ENCODE measurements at places on chromosomes 1 and 21. TPM values are rescaled to one million over a fixed set of nuclear protein-coding genes. Genes with fewer than 3 reads are reported as not detected.

The NBPF26 gene
- 30.0 TPM for total RNA-seq

DNA sequence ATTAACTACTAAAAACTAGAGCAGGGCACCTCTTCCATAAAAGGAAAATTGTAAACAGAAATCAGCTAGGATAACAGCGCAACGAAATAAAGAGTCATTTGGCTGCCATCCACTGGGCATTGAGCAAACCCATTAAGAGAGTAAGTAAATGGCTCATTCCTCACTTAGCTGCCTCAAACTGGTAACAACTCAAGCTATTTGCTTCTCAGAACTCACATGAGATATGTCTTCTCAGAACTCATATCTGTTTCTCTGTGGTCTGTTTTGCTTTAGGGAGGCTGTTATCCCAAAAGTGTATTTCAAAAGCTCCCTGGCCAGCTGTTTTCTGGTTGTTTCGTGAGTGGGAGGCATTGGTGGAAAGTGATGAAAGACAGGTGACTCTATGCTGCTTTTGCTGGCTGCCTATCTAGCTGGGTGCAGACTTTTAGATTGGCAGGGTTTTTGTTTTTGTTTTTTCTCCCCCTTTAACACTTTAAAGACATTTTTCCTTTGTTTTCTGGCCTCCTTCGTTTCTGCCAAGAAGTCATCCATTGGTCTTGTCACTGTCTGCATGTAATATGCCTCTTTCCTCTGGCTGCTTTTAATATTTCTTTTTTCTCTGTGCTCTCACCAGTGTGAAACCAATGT lies 269.2 kb upstream of the RGS18 start:
- H3K4me1 ChIP-seq = no peaks in the 10 kb centered on the region
- no peak overlapping the region for H3K4me3 ChIP-seq
- no peak overlapping the region for H3K27ac ChIP-seq

The PHLDA3 gene
- total RNA-seq = 22.8 TPM

The PPM1J gene
- 2.2 TPM for total RNA-seq

The ACTN2 gene
- 5.1 TPM for total RNA-seq

DNA sequence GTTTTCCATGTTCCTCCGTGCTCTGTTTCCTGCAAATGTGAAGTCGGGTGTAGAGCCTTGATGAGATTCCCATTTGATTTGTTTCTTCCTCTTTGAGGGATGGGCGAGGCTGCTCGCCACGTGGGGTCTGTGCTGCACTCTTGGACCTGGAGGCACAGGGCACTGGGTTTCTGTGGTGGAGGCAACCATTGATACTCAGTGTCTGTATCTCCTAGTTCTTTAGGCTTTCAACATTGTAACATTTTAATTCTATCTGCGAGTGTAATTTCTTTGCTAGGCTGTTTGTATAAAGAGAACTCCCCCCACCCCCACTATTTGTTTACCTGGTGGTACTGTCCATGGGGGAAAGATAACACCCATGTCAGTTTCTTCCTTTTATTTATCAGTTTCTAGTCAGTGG lies 52.3 kb downstream of the GALNT2 start:
- H3K4me1 ChIP-seq = peaks cover 5% of the 10 kb centered on the region
- H3K4me3 ChIP-seq = no peak overlapping the region
- DNase-seq = no peak
- peaks cover 13% of the 10 kb centered on the region for H3K36me3 ChIP-seq

The PRAMEF10 gene
- total RNA-seq = not detected

The EVA1B gene
- 67.6 TPM for total RNA-seq

DNA sequence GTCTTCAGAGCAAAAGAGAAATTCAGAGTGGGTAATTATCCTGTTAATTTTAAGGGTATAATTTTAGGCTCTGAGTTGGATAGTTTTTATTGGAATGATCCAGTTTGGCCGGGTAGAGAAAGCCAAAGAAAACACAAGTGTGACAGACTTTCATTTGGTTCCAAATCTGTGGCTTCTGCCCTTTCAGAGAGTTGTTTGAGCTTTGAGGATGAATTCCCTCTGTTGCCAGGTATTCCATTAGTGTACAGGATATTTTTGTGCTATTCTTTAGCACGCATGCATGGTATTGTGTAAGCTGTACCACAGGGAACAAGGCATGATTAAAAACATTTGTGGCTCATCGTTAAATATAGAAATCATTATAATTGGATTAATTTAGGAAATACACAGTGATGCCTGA lies 384.4 kb downstream of the ADGRL2 start:
- no peak overlapping the region for H3K4me3 ChIP-seq
- H3K4me1 ChIP-seq = no peaks in the 10 kb centered on the region
- no peaks in the 10 kb centered on the region for H3K27me3 ChIP-seq
- DNase-seq = no peak
- no peaks in the 10 kb centered on the region for H3K36me3 ChIP-seq

The LRRC39 gene
- 4.1 TPM for total RNA-seq

GRCh38 chr1:155657463-155657862 lies 31.1 kb downstream of the YY1AP1 start:
- no peak for DNase-seq
- no peak overlapping the region for H3K27ac ChIP-seq
- no peak overlapping the region for H3K4me3 ChIP-seq
- no peaks in the 10 kb centered on the region for H3K4me1 ChIP-seq
- peaks cover 34% of the 10 kb centered on the region for H3K36me3 ChIP-seq

The KIF2C gene
- 7.9 TPM for total RNA-seq

DNA sequence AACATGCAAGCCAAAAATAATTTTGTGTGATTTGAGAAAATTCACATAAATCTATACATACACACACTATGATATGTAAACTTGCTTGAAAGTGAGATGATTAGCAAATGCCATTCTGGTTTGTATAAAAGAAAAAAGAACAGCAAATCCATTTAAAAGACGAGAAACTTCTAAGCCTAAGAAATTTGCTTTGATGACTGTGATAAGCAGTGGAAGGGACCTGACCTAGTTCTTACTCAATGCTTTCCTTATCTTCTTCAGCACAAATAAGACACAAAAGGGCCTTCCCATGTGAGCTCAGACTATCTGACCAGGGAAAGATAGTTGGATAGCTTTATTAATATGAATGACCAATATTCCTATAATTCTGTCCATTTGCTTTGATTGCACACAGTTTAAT lies 25.3 kb upstream of the NMNAT2 start:
- no peaks in the 10 kb centered on the region for H3K36me3 ChIP-seq
- no peak overlapping the region for H3K27ac ChIP-seq
- DNase-seq = no peak
- no peak overlapping the region for H3K4me3 ChIP-seq

The S100A7 gene
- not detected for total RNA-seq

The PKP1 gene
- 0.99 TPM for total RNA-seq

Measured in spinal cord (tissue), 10 donors.